Suppressor macrophage treated with lipopolysaccharide for 4 hours (primary cell): ENCODE measurements at places on chromosomes 3 and 15.

GRCh38 chr3:58621086-58621830 lies 44.1 kb upstream of the FAM107A start:
- DNase-seq: no peak

GRCh38 chr15:58987036-58987435 lies 427 bp upstream of the RNF111 start:
- no peak for DNase-seq

GRCh38 chr15:56349554-56349953 lies 15.7 kb upstream of the TEX9 start:
- no peak for DNase-seq

DNA sequence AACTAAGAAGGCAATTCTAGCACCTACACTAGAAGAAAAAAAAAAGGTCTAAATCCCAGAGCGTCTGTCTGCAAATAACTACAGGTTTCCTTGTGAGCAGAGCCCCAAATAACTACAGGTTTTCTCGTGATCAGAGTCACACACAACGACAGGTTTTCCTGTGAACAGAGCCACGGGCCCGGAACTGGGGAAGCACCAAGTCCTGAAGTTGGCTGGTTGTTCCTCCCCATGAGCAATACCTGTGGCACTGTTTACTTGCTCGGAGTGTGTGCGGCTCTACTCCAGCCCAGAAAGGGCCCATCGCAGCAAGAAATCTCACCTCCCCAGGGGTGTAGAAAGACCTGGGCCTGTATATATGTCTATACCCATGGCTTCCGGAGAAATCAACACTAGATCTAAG lies 644 bp upstream of the MASP1 start:
- DNase-seq: no peak

GRCh38 chr15:38524156-38524555 lies 40.5 kb downstream of the RASGRP1 start:
- no peak for DNase-seq

DNA sequence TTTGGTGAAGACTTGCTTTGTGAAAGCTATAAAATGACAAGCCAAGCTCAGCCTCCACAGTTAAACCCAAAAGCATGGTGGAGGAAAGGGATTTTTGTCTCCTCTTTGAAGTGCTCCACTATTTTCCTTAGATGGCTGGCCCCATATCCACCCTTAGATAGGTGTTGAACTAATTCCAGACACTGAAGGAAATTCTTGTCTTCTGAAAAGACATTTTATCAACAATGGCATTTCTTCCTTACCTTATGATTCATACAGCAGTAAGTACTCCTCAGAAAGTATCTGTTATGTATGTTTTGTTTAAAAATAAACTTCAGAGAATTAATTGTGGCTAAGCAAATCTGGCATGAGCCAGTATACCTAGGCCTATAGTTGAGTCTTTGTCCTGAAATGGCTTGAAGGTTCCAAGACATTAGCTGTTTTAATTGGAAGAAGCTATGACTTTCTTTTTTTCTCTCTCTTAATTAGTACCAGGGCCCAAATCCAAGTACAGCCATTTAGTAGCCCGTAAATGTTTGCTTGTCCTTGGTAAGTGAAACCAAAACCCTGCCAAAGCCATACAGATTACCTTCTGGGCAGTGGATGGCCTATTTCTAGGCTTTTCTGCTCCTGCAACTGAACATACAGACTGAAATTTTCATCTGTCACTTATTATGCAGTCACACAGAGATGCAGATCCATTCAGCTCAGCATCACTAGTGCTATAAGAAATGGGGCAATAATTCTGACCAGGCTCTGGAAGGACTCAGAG lies 5.1 kb upstream of the BFSP2 start:
- no peak for DNase-seq

GRCh38 chr3:111737706-111738086 lies 121.4 kb upstream of the PHLDB2 start:
- no peak for DNase-seq

DNA sequence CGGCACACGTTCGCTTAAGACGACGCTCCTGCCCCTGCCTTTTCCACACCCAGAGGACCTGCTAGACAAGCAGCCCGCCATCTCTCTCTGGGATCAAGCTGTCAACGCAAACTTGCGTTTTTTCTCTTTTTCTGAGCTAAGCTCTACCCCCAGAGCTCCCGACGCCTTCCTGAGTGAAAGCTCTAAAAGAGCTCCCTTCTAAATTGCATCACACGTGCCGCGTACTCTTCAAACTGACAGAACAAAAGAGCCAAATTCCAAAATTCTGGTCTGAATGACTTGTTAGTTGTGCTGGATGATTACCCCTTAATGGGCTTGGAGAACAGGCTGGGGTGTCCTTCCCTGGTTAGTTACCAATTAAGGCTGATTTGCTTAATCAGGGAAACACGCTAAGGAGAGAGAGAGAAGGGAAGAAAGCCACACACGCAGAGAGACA lies 81.2 kb downstream of the MDFIC2 start:
- no peak for DNase-seq

- DNase-seq: no peak
Measured at GRCh38 chr15:80154336-80154735, 1.5 kb downstream of the FAH start.

DNA sequence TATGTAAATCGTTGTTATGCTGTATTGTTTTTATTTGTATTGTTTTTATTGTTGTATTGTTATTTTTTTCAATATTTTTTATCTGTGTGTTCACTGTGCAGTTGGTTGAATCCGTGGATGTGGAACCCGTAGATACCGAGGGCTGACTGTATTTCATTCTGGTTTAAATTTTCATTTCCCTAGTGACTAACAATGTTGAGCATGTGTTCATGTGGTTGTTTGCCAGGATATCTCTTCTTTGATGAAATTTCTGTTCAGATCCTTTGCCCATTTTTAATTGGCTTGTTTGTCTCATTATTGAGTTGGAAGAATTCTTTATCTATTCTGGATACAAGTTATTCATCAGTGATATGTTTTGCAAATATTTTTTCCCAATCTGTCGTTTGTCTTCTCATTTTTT lies 29.7 kb downstream of the STOML1 start:
- no peak for DNase-seq

GRCh38 chr3:88812576-88812975 lies 294.8 kb upstream of the EPHA3 start:
- no peak for DNase-seq

- DNase-seq: no peak
Measured at GRCh38 chr3:111617406-111617805, 22.3 kb upstream of the ZBED2 start.

DNA sequence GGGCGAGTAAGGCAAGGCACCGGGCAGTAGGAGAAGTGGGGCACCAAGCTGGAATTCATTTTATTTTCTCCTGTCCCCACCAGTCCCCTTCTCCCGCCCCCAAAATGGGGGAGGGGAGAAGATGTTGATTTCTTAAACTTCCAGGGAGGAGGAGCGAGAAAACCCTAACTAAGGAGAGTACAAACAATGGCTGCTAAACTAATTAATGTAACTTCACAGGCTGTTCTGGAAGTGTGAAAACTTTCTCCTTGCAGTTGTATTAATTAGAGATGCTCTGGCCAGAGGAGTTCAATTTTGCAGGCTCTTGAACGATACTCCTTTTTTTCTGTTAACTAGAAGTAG lies 11.5 kb downstream of the ZIC4 start:
- DNase-seq: no peak

GRCh38 chr3:12890610-12891390 lies 49.4 kb upstream of the RPL32 start:
- DNase-seq: no peak

DNA sequence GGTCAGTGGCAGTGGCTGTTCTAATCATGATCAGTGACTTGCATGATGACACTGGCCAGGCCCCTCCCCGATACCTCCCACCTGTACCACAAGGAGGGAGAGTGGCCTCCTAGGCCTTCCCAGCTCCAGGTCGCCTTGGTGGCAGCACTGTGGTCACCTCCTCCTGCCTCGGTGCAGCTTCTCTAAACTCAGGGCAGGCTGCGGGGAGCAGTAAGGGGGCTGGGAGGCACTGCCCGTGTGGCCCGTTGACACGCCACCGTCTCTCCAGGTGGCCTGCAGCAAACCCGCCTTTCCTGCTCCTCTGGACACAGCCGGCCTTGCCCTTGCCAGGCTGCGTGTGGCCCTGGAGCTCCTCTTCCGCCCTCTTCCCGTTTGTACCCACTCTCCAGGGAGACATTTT lies 184.1 kb downstream of the XXYLT1 start:
- no peak for DNase-seq

- no peak for DNase-seq
Measured at GRCh38 chr3:187932530-187932929, 187.3 kb upstream of the BCL6 start.

DNA sequence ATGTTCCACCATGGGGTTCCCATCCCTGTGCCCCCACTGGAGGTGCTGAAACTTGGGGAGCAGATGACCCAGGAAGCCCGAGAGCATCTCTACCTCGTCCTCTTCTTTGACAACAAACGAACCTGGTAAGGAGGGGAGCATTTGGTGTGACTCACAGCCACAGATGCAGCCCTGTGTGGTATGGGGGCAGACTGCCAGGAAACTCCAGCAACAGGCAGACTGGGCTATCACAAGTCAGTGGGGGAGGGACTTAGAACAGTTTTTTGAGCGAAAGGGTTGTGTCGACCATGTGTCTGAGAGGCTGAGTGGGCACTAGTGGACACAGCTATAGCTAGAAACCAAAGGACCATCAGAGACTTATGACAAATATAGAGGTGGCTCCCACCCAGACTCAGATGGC lies 3.4 kb upstream of the OGG1 start:
- no peak for DNase-seq

DNA sequence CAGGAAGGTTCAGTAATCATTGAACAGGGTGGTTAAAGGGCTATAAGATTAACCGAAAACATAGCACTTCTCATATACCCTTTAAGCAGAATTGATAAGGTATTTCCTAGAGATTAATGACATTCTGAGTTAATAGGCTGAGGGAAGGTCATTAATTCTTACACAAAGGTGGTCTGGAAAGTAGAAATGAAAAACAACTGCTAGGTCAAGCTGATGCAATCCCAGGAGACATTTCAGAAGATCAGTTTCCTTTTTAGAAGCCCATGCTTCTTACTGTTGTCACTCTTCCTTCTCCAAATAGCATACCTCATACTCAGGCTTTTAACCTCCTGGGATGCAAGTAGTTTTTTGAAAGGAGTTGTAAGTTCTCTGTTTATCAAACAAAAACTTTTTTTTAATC lies 8.8 kb downstream of the FILIP1L start:
- peak; percentile 11 for DNase-seq

- no peak for DNase-seq
Measured at GRCh38 chr15:60508442-60508841, 29.5 kb upstream of the ICE2 start.

- no peak for DNase-seq
Measured at GRCh38 chr15:99449514-99449913, 116.3 kb upstream of the MEF2A start.

- no peak for DNase-seq
Measured at GRCh38 chr3:143099690-143100089, 19.9 kb upstream of the CHST2 start.

DNA sequence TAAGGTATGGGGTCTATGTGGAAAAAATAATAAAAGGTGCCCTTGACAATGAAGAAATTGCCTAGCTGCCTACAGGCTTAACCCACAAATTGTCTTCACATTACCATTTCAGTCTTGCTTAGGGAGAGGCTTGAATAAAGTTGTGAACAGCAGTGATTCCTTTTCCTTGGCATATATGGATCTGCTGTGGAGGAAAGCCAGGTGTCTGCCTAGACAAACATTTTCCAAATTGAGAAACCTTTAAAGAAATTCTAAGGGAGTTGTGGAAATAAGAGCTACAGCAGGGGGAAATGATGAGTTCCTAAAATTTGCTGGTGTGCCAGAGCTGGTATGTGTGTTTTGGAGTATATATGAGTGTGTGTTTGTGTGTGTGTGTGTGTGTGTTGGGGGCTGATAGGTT lies 452.1 kb downstream of the NTRK3 start:
- no peak for DNase-seq

DNA sequence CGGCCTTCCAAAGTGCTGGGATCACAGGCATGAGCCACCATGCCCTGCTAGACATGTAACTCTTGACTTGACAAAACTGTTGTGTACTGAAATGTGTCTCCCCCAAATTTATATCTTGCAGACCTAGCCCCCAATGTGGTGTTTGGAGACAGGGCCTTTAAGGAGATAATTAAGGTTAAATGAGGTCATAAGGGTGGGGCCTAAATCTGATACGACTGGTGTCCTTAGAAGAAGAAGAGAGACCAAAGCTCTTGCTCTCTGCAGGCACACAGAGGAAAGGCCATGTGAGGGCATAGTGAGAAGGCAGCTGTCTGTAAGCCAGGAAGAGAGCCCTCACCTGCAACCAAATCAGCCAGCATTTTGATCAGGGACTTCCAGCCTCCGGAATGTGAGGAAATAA lies 361.3 kb downstream of the SV2B start:
- no peak for DNase-seq

DNA sequence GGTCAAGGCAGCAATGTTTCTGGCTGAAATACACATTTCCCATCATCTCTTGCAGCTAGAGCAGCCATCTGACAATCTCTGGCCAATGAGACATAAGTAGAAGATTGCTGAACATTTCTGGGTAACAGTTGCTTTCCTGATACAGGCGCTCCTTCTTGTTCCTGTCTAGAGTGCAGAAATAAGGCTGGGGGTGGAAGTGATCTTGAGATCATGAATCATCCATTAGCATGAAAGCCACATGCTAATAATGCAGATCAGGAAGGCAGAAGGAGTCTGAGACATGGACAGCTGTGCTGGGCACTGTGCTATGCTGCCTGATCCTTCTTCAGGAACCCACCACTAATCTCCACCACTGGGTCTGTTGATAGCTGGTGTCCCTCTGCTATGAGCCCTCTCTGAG lies 14.8 kb upstream of the TMEM108 start:
- DNase-seq: peak; percentile 7

DNA sequence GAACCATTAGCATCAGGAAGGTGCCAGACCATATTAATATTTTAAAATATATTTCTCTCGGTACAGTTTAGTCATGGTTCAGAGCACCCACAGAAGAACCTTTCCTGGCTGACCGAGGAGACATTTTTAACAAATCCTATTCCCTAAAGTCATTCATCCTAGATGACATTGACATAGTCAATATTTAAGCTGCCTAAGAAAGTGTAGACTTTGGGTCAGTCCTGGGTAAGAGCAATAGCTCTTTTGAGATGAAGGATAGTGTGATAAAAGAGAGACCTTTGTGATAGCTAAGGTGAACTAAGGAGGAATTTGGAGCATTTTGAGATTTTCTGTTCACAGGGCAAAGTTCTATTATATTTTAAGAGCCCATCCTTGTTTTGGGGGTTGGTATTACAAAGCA lies 47.5 kb downstream of the ZNF609 start:
- no peak for DNase-seq

DNA sequence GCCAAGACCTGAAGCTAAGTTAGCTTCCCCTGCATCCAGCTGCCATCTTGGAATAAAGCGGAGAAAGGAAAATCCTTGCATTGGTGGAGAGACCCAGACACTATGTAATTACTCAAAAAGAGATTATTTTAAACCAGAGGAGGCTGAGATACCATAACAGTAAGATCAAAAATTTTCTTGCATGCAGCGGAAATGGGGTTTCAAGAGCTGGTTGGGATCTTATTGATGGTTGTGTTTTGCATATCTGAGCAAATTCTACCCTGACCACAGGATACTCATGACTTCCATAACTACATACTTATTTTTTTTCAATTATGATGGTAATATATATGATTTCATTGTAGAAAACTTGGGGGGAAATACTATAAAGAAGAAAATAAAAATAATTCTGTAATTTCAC lies 17.5 kb downstream of the TMEM158 start:
- no peak for DNase-seq
